NCI-H774 (cell line): ENCODE measurements at places on chromosomes 7 and 10.

DNA sequence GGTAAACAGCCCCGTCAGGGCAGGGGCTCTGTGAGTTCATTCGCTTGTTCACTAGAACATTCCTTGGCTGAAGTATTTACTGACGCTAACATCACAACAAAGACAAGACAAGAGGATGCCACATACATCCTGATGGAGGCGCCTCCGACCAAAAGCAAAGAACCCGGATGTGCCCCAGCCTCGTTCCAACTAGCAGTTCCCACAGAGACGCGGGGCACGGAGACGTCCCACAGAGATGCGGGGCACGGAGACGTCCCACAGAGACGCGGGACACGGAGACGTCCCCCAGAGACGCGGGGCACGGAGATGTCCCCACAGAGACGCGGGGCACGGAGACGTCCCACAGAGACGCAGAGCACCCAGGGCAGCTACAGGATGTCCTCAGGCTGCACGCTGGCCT is 35.4 kb upstream of the CFAP46 start:
- DNase-seq = no peak

DNA sequence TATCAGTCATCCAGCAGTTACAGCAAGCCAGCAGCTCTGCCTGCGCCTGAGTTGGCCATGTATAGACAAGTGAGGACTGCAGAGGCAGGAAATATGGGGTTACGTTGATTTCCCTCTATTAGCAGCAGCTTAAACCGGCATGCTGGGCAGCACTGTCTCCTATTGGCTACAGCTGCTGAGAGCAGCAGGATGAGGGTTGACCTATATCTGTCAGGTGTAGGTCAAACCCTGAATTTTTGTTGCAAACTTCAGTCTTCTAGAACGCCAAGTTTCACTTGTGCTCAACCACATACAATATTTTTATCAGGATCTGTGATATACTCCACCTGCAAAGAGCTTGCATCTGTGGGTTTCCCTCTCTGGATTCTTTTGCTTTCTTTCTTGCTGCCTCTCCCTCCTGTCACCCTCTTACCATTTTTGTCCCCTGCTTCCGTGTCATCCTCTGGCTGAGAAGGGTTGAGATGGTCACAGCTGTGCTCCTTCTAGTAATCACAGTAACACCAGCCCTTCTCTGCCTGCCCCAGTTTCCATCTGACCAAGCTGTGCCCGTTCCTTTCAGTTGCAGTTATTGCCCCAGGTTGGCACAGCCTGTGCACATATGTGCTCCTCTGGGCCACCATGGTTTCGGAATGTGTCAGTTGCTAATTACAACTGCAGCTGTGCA is 23.8 kb upstream of the GLCCI1 start:
- DNase-seq = no peak

DNA sequence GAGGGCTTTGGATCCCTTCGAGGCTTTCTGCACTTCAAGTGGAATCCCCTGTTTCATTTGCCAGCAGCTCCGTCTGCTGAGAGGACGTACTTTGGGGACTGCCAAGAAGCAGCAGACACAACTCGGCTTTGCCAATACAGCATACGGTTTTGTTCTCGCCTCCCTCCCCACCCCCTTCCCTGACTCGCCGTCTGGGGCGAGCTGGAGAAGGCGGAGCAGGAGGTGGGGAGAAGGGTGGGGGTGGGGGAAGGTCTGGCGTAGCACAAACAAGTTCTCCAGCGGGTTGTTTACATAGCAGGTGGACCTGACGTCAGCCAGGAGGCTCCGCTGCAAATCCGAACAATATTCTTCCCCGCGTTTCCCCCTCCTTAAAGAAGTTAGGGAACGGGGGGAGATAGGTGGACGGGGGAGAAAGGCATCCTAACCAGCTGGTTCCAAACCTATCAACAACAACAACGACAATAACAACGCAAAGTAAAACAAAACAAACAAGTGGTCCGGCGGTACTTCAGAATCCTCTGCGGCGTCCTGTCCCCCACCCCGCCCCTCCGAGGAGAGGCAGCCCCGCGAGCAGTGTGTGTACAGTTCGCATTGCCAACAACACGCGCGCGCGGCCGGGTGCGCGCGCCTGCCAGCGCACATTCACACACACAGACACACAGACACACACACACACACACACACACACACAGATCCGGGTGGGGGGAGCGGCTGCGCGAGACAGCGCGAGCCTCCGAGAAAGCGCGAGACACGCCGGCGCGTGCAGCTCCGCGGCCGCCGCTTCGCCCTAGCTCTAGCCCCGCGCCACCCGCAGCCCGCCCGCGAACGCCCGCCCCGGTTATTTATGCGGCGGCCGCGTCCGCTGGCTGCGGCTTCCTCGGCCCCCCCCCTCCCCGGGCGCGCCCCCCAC is 167.0 kb upstream of the PPP1R3A start:
- peak; percentile 94 for DNase-seq

DNA sequence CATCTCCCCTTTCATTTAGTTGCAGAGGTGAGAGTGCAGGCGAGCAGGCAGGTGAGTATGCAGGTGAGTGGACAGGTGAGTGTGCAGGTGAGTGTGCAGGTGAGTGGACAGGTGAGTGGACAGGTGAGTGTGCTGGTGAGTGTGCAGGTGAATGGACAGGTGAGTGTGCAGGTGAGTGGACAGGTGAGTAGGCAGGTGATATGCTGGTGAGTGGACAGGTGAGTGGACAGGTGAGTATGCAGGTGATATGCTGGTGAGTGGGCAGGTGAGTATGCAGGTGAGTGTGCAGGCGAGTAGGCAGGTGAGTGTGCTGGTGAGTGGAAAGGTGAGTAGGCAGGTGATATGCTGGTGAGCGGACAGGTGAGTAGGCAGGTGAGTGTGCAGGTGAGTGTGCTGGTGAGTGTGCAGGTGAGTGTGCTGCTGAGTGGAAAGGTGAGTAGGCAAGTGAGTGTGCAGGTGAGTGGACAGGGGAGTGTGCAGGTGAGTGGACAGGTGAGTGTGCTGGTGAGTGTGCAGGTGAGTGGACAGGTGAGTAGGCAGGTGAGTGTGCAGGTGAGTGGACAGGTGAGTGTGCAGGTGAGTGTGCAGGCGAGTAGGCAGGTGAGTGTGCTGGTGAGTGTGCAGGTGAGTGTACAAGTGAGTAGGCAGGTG is 165.6 kb downstream of the ADARB2 start:
- peak; percentile 27 for DNase-seq

- DNase-seq = peak; percentile 60
Measured at GRCh38 chr7:31443457-31443856, 70.4 kb upstream of the ITPRID1 start.

DNA sequence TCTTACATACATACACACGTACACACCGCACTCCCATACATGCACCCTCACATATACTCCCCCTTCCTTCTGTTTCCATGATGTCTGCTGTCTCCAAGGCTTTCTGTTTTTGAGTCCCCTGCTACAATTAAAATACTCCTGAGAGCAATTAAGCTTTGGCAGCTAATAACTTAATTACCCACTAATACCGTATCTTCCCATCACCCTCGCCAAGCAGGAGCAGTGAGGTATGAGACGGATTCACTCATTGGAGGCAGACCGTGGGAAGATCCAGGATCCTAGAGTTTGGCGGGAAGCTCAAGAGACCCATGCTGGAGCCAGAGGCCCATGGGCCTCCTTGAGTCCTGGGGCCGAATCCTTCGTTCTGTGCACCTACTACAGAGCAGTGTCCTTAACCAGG is 1.7 kb upstream of the CALN1 start:
- DNase-seq = no peak

- DNase-seq = no peak
Measured at GRCh38 chr7:105309235-105310169, 79.2 kb downstream of the SRPK2 start.

DNA sequence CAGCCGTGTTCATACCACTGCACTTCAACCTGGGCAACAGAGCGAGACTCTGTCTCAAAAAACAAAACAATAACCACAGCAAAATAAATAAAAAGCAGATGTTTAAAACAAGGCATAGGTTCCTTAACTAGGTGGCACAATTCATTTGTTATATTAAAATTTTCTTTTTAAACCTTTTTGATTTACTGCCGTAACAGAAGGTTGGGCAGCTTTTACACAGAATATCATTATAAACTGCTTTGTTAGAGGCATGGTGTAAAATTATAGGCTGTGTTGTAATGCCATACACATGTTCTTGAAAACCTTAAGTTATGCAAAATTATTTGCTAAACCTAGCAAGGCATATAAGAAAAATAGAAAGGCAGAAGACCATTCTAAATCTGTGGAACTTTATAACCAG is 84.4 kb downstream of the MKLN1 start:
- no peak for DNase-seq

DNA sequence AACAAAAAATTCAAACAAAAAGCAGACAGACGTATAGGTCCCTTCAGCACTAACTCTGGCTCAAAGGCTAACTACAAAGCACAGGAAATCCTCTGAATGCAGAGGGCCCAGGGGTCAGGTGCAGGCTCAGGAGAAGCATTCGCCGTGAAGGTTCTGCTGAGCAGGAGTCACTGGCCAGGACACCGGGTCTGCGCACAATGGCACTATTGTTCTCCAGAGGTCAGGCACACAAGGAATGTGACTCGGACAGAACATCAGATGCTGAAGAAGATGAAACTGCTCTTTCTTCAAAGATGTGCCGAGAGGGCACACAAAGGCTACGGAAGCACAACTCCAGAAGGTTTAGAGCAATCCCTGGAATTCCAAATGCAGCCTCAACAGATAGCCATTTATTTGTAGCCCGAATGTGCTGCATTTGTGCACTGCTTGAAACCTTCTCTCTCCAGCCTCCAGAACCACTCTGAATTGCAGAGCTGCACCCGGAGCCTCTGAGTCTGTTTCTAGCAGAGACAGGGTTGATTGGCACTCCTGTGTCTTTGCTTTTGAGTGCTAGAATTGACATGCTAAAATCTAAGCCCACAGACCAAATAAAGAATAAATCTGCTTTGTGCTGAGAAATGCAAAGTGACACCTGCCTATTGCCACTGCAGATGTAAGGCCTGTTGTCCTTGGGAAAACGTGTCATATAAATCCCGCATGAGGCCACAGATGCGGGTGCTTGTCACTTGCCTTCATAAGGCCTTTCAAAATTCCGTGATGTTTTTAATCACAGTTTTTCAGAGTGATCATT is 85.4 kb upstream of the AFAP1L2 start:
- no peak for DNase-seq

DNA sequence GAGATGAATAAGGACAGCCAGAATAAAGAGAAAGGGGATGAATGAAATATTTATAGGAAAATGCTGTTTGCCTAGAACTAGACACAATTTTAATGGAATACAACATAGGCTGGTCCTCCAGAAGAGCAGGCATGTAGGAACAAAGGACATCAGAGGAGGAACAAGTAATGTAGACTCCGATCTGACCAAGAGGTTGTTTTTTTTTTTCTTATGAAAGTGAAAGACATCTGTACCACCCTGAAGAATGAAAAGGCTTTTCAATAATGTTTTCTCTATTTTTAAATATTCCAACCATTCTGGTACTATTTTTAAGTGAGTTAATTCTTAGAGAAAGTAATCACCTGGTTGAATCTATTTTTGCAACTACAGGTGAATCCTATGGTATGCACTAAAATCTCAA is 136.9 kb upstream of the PTN start:
- DNase-seq = no peak

DNA sequence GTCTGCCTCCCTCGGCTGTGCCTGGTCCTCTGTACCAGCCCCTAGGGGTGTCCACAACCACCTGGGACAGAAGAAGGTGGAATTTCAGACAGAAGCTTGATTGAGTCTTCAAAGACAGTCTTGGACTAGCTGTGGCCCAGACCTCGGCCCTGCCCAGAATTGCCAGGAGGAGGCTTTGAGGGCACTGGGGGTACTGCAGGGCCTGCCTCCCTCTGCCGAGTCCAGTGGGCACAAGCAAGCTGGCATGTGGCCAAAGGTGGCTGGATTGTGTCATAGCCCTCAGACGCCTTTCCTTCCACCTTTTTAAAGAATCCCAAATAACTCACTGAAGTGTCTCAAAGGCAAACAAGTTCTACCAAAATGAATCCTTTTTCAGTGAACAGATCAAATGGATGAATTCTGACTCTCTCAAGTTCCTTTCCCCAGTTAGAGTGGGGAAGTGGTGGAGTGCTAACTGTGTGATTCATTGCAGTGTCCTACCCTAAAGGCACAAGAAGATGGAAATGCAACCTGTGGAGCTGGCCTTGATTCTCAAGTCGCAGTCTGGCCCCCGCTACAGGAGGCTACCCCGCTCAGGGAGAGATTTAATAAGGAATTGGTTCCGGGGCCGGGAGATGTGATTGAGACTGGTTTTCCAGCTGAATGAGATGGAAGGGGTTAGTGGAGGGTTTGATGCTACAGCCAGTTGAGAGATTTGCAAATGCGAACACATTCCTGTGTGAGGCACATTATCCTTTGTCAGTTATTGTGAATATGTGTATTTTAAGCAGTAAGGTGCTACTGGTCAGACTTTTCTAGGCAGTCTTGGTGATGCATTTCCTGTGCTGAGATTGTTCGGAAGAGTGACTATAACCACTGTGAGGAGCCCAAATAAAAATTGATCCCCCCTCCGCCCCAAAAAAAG is 28.8 kb upstream of the SLC26A4 start:
- DNase-seq = no peak

DNA sequence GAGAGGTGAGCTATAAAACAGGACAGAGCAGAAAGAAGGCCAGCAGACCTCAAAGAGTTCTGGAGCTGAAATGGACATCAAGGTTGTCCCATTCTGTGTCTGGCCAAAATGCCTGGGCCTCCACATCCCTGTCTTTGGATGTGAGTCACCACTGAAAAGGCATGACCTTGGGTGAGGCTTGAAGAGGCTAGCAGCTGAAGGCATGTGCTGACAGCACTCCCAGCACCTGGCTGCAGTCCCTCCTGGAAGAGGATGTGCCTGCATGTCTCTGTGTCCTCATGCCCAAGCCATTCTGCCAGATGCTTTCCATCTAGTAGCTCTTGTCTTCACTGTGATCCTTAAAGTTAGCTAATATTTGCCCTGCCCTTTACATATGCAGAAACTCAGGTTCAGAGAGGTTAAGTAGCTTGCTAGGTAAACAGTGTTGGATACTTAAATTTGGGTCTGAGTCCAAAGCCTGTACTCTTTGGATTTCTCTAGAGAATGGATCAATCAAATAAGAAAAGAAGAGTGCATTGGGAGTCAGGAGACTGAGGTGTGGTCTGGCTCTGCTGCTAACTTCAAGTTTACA is 35.8 kb downstream of the HECW1 start:
- no peak for DNase-seq

GRCh38 chr10:77571490-77571889 is 66.1 kb downstream of the KCNMA1 start:
- DNase-seq = no peak

DNA sequence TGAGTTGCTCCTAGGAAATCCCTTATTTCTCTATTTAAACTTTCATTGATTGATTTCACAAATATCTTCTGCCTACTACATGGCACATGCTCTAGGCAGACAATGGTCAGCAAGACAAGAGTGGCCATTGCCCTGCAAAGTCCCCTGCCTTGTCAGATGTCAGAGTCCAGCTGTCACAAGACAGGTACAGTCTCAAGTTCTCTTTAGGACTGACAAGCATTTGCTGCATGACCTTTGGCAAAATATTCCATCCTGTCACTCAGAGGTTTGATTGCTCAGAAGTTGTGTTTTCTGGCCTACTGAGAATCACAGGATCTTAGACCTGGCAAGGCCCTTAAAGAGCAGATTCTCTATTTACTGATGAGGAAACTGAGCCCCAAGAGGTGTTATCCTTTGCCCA is 322.3 kb upstream of the NFE2L3 start:
- no peak for DNase-seq
